Pancreas (tissue), 10 donors: ENCODE measurements at places on chromosomes 1 and 21. TPM values are rescaled to one million over a fixed set of nuclear protein-coding genes. Genes with fewer than 3 reads are reported as not detected.

DIRAS3 gene
- polyA plus RNA-seq = 33.3 TPM

FBXO44 gene
- 54.6 TPM for polyA plus RNA-seq

CSMD2 gene
- 0.38 TPM for polyA plus RNA-seq

DNA sequence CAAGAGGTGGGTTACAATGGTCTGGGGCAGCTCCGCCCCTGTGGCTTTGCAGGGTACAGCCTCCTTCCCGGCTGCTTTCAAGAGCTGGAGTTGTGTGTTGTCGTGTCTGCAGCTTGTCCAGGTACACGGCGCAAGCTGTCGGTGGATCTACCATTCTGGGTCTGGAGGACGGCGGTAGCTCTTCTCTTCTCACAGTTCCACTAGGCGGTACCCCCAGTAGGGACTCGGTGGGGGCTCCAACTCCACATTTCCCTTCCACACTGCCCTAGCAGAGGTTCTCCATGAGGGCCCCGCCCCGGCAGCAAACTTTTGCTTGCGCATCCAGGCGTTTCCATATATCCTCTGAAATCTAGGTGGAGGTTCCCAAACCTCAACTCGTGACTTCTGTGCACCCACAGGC lies 12.3 kb upstream of the CDCP2 start:
- no peak for DNase-seq
- no peaks in the 10 kb centered on the region for H3K4me1 ChIP-seq
- no peaks in the 10 kb centered on the region for H3K36me3 ChIP-seq
- no peak overlapping the region for H3K4me3 ChIP-seq

- DNase-seq = no peak
- H3K27me3 ChIP-seq = no peaks in the 10 kb centered on the region
- H3K4me1 ChIP-seq = peaks cover 6% of the 10 kb centered on the region
- no peaks in the 10 kb centered on the region for H3K36me3 ChIP-seq
- H3K27ac ChIP-seq = no peak overlapping the region
Observed at GRCh38 chr1:24923485-24924113, 6.5 kb downstream of the RUNX3 start.

GRCh38 chr1:184914149-184914548 lies 60.2 kb downstream of the NIBAN1 start:
- H3K4me1 ChIP-seq = peaks cover 18% of the 10 kb centered on the region
- no peak overlapping the region for H3K4me3 ChIP-seq
- no peaks in the 10 kb centered on the region for H3K36me3 ChIP-seq
- no peak overlapping the region for H3K27ac ChIP-seq
- no peak for DNase-seq
